ENCODE measurements at places on chromosomes 11 and 22. TPM values are rescaled to one million over a fixed set of nuclear protein-coding genes. Genes with fewer than 3 reads are reported as not detected.

The RASL10A gene
- not detected for total RNA-seq

The KCNJ1 gene
- not detected for total RNA-seq

The CD6 gene
- total RNA-seq: 209 TPM

The OR2AT4 gene
- not detected for total RNA-seq

The SULT4A1 gene
- total RNA-seq: not detected

The SCGB2A2 gene
- not detected for total RNA-seq

The RIMBP3B gene
- 0.42 TPM for total RNA-seq

The KDM4D gene
- total RNA-seq: 1.3 TPM
